ENCODE measurements at places on chromosomes 2 and 18.
A peak's percentile ranks its signal among the peaks of the same experiment; 100 is the strongest.

DNA sequence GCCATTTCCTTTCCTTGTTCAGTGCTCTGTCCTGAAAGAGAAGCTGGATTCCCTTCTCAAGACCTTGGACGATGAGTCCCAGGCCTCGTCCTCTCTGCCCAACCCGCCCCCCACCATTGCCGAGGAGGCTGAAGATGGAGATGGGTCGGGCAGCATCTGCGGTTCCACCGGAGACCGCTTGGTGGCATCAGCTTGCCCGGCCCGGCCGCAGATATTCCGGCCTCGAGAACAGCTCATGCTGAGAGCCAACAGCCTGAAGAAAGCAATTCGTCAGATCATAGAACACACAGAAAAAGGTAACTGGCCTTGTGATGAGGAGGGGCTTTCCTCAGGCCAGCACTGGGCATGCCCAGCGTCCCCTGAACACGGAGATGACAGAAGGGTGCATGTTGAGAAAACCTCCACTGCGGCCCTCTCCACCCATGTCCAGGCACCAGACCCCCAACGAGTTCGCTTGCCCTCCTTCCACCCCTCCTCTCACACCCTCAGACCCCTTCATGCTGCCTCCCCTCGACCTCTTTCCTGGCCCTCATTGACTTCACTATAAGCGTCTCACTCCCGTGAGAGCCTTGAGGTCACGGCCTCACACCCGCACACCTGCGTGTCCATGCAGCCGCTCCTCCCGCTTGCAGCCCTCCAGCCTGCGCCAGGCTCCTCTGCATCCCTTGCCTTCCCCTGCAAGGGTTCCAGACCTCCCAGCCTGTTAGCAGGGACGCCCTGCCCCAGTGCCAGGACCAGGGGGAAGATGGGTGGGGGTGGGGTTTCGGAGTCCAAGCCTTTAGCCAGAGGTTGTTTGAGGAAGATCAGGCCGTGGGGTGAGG, 95.0 kb downstream of the DGKD start:
- DNase-seq: no peak

DNA sequence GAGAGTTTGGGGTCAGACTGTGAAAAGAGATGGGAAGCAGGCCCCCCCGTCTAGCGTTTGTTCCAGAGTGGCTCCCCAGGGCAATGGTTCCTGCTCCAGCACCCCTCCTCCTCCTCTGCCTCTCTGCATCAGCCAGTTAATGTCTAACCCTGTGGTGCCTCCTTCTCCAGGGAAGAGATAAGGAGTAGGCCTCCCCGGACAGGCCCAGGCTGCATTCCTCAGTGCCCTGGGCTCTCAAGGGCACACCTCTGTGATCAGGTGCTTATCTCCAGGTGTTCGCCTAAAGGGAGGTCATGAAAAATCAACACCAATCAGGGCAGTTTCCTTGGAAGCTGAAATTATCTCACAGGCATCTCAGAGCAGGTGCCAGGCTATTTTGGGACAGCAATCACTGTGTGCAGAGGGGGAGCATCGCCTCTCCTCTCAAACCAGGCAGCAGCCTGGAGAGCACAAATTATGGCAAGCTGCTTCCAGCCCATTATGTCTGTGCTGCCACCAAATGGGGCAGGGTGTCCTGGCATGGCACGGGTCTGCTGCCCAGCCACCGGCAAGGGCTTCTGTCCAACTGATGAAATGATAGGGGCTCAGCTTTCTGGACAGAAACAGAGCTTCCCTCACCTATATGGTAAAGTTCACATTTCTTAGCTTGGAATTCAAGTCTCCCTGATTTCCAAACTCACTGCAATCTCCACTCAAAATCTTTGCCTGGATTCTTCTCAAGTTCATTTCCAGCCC, 255.8 kb upstream of the SLC14A2 start:
- DNase-seq: no peak

- no peak for DNase-seq
Observed at GRCh38 chr2:235979753-235980435, 188.3 kb downstream of the GBX2 start.

GRCh38 chr2:17272652-17273525, 245.4 kb downstream of the RAD51AP2 start:
- no peak for DNase-seq

DNA sequence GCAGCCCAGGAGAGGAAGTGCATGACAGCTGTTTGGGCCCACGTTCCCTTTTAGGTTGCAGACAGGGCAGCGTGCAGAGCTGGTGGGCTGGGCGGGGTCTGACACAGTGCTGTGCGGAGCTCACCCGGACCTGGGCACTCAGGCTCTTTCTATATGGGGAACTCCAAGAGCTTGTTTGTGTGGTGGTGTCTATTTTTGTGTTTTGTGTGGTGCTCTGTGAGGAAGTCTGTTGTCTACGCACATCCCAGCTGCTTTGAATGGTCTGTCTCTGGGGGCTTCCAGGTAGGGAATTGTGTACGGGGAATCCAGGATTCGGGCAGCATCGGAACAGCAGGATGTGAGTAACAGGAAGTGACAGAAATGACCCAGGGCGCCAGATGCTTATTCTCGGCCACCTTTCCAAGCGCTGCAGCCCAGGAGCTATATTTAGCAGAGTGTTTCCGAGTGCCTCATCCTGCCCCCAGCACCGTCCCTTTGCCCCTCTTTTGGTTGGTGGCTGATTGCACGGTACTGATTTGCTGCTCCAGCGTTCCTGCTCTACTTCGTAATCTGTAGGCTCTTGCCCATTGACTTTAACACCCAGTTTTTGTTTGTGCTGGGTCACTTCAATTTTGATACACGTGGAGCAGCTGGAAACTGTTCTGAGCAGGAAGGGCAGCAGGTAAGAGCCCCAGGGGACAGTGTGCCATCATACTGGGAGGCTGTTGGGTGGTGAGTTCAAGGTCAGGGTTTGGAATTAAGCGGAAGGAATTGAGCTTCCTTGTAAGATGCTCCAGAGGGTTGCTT, 64.7 kb downstream of the DGKD start:
- DNase-seq: peak; percentile 72

DNA sequence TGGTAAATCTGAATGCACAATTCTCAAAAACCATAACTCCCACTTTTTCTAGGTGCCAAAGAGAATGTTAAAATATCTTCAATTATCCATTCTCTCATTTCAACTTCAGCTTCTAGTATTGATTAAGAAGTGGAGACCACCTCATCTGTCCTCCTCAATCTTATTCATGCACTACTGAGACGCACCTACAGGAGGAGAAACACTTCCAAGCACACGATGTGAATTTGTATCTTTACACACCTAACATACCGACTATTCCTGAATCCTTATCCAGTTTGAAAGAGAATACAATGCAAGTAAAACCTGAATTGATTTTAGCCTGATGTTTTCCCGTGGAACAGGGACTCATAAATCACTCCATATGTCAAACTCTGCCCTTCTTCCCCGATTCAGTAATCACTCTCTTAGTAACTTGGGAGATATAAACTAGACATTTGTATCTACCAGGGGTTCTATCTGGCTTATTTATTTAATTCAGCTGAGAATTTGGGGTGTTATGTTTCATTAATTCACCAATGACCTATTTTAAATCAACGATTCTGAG, 101.0 kb downstream of the MREG start:
- DNase-seq: no peak

GRCh38 chr2:7847321-7847720, 834.5 kb upstream of the ID2 start:
- no peak for DNase-seq

- DNase-seq: no peak
Observed at GRCh38 chr2:163551616-163552373, 184.0 kb downstream of the FIGN start.

DNA sequence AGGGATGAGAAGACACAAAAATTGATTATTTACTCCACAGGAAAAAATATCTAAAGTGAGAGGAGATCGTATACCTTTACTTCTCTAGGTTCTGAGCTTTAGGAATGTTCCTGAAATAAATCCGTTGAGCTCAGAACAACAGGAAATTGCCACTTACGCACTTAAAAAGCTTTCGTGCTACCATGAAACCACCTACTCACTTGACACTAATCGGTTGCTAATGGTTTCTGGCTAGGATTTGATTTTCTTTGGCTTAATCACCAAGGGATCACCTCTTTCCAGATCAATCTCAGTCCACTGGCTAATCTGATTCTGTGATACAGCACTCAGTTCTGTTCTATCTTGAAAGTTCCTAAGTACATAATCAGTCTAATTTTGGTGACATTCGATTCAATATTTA, 419.6 kb downstream of the DLGAP1 start:
- DNase-seq: no peak

DNA sequence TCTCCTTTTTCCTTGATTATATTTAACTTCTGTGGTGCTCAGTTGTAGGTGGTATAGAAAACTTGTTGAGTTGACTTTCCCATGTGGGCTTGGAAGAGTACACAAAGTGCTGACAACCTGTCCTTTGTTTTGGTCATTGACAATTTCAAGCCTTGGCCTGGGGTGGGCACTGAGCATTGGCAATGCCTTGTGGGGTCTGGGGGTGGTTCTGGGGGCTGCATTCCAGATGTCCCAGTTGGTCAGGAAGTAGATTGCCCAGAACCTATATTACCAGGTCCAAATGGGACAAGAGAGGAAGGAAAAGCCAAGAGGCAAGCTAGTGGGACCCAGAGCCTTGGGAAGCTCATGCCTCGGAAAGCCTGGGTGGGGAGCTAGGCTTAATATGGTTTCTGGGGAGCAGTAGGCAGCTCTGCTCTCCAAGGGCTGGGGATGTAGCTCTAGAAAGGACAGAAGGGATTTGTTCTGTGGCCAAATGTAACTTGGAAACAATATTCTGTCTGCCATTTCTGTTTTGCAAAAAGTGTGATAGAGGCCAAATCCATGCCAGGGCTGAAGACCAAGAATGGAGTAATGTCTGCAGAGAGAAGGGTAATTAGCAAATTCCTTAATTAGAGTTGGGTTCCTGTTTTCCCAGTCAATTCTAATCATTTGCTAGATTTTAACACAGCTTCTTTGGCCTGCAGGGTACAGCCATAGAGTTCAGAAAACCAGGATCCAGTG, 87.4 kb downstream of the SLC4A3 start:
- no peak for DNase-seq

Data from activated CD8-positive, alpha-beta memory T cell treated with anti-CD3 and anti-CD28 coated beads, Interleukin-2, amount 10 ng/mL, durations not matched to agents 7 days and 5 days (primary cell).